Thoracic aorta (tissue), 2 donors: ENCODE measurements at places on chromosomes 2 and 18.
A peak's percentile ranks its signal among the peaks of the same experiment; 100 is the strongest.

DNA sequence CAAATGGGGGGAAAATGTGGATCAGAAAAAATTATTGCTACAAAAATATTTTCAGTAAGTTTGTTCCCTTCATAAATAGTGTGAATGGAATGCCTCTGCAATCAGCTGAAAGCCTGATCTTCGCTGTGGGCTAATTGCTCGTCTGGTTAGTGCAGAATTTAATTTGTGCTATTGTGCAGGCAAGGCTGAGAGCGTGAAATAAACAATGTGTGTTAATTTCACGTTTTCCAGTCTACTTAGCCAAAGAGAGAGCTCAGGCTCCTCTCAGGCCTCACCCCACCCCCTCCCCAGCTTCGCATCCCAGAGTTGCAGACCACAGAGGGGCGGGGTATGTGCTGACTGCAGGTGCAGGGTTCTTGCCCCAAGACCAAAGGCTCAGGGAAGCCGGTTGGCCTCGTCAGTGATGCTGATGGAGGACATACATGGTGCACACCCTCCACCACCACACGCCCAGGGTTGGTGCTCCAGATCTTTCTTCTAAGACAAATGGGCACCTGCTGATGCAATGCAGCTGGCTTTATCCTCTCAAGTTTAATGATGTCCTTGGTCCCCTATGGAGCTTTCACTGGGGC lies 302.6 kb upstream of the SLC14A2 start:
- DNase-seq: no peak

DNA sequence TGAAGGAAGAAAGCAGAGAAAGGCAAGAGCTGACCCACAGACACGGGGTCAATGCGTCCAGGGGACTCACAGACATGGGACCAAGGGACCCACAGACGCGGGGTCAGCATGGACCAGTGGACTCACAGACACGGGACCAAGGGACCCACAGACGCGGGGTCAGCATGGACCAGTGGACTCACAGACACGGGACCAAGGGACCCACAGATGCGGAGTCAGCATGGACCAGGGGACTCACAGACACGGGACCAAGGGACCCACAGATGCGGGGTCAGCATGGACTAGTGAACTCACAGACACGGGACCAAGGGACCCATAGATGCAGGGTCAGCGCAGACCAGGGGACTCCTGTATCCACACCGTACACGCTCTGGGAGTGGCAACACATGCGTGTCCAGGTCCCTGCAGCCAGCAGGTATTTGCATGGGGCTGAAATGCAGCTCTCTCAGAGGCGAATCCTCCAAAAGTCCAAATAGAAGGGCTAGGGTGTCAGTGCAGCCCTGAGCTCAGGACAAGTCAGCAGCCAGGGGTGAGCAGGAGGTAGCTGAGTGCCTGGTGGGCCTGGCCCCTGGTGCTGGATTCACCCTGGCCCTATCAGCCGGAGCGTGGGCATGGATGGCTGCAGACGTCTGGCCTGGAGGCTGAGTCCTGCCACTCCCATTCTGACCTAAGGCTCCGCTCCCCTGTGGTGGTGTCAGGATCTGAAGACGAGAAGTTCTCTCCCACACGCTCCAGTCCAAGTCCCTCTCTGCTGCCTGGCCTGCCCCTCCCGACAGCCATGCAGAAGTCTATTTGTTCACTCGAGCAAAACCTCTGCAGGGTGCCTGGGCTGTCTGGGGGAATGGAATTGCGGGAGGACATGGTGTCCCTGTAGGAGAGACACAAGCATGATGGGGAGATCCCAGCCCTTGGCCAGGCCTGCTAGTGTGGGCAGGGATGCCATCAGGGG lies 28.5 kb downstream of the TMEM18 start:
- no peak for DNase-seq

- DNase-seq: no peak
Measured at GRCh38 chr2:120708944-120709607, 26.6 kb upstream of the GLI2 start.

- no peak for DNase-seq
Measured at GRCh38 chr2:53933329-53933728, 37.5 kb downstream of the PSME4 start.

- DNase-seq: no peak
Measured at GRCh38 chr2:212028798-212029394, 509.7 kb downstream of the ERBB4 start.

GRCh38 chr2:60560734-60561644 lies 7.5 kb upstream of the BCL11A start:
- DNase-seq: no peak

GRCh38 chr2:132652474-132652873 lies 17.5 kb downstream of the LYPD1 start:
- DNase-seq: no peak

DNA sequence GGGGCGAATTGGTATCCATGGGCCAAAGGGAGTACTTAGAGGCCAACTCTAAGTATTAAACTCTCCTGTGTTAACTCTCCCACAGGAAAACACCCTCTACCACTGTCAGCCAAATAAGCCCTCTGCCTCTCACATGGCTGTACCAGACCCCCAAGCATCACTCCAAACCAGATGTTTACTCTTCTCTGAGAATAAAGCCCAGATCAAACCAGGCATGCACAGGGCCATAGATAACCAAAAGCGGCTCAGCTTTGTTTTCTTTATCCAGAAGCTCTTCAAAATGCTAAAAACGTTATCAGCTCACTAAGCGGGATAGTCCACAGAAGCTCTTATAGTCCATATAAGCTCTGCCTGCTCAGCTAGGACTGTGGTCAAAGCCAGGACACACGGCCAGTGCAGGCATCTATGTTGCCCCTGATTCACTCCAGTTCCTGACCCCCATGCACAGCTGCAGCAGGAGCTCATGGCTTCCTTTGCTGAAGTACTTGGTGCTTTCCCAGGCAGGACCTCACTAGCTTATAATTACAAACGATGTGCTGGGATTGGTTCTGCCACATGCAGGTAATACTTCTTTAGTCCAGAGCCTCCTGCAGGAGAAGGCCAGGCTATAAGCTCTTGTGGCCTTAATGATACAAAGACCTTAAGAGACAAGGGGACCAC lies 21.0 kb upstream of the SEMA4C start:
- no peak for DNase-seq

DNA sequence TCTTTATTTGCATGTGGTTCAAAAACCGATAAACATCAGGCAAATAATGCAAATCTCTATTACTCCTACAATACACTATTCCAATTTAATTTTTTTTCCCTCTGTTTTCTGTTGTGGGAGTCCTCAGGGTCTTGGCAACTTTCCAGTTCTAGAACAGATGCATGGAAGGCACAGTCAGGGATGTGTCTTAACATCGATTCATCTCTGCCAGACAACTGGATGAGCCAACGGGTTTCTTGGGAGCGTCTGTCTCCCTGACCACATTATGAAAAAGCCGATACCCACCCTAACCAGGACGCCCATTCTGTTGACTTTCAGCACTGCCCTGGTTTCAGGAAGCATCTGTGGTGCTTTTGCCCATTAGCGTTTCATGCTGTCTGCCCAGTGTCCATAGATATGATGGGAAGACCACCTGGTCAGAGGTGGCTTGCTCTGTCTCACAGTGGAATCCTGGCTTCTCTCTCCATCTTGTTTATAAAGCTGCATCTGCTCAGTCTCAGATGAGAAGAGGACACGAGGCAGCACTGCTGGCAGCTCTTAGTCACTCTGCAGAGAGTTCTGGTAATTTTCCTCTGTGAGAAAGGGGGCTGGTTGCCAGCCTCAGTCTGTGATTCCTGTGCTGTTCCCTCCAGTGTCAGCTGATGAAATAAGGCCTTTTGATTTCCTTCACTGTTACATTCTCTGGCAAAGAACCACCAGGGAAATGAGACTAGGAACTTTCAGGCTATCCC lies 57.9 kb upstream of the KCNE4 start:
- peak; percentile 72 for DNase-seq

DNA sequence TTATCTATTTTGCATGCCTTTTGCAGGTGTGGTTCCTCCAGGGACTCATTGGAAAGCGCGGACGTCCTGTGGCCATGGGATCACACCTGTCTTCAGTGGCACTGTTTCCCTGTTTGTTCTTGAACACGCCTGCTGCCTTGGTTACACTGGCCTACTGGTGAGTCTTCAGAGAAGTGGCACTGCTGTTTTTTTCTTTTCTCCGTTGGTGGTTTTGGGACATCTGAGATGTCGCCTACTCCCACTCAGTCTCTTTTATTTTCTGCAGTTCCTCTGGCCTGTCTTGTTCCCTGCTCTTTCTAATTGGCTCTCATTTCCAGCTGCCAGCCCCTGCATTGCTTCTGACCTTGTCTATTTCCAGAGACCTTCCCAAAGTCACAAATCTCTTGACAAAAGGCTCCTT lies 35.7 kb upstream of the POU3F3 start:
- no peak for DNase-seq

- DNase-seq: no peak
Measured at GRCh38 chr2:25835906-25836305, 42.4 kb downstream of the ASXL2 start.

GRCh38 chr18:55097456-55098170 lies 138.4 kb upstream of the CCDC68 start:
- no peak for DNase-seq

DNA sequence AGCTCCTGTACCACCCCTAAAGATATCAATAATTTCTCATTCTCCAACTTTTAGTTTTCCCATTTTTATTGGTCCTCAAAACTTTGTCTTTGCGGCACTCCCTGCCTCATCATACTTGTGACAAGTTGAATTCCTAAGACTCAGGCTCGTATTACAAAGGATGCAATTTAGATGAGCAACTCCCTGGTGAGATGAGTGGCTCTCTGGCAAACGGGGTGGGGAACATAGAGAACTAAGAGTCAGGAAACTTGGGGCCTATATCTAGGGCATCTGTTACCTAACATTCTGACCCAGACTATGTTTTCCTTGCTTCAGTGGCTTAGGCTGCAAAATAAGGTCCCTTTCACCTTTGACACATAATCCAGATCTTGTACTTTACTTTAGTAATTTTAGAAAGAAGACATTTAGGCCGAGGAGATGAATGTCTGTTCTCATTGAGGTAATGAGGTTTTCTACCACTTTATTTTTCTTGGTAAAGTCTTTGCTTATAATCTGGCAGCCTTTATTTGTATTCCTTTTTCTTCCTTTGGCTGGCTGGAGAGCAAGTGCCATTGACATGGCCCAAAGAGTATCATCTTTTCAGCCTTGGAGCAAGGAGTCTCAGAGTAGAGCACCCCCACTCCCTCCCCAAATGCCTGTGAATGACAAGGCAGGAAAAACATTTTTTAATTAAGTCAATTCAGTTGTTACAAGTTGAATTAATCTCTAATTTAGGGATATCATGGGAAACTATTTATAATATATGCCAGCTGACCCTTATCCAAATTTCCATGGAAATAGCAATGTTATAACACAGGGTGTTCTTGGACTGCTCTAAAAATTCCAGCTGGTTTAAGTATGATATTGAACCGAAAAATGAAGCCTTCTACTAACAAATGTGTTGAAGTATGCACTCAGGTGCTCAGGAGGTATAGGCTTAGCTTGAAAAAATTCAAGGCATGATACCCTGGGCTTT lies 15.2 kb downstream of the TSPYL6 start:
- no peak for DNase-seq

GRCh38 chr18:24160086-24160485 lies 21.2 kb downstream of the CABYR start:
- no peak for DNase-seq

- no peak for DNase-seq
Measured at GRCh38 chr2:99775585-99775984, 285.8 kb upstream of the REV1 start.

GRCh38 chr2:24930768-24931167 lies 10.7 kb upstream of the ADCY3 start:
- no peak for DNase-seq

GRCh38 chr2:9230051-9230802 lies 23.6 kb downstream of the ASAP2 start:
- no peak for DNase-seq

GRCh38 chr18:48676346-48676745 lies 137.5 kb downstream of the CTIF start:
- peak; percentile 5 for DNase-seq
